Activated T-cell treated with anti-CD3 and anti-CD28 coated beads for 48 hours (primary cell): ENCODE measurements at places on chromosomes 1 and 21.

GRCh38 chr1:243597383-243597782 is 252.7 kb downstream of the AKT3 start:
- no peak for DNase-seq

- no peak for DNase-seq
Observed at GRCh38 chr1:62064829-62065407, 129.7 kb upstream of the L1TD1 start.

GRCh38 chr1:16009030-16009460 is 5.0 kb downstream of the SRARP start:
- DNase-seq, result peak; percentile 60

DNA sequence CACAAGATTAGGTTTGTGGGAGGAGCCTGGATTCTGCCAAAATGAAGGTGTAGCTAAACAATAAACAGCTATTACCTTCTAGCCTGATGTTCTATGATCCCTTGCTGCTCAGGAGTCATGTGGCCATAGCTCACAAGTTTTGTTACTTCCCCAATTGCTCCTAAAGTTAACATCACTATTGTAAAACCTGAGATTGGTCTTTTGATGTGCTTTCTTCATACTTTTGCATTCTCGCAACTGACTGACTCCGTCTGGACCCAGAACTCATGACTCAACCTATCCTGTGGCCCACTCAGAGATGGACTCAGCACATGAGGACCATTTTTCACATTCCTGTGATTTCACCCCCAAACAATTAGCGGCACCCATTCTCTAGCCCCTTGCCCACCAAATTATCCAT is 69.1 kb downstream of the PTGS2 start:
- DNase-seq, result no peak

DNA sequence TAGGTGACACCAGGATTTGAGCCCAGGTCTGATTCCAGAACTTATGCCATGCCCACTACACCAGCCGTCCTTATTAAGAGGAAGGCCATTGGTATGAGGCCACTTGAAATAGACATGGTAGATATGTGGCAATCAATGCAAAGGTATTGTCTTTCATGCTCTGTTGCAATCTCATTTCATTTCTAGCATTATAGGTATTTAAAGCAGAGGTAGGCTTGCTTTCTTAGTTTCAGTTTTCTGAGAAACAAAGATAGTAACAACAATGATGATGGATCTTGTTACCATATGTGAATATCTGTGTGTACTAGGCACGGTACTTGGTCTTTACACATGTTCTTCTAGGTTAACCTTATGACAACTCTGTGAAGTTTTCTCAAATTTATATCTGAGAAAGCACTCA is 113.1 kb downstream of the FGGY start:
- no peak for DNase-seq

- DNase-seq, result no peak
Observed at GRCh38 chr1:85502171-85502570, 37.2 kb upstream of the DDAH1 start.

GRCh38 chr21:44932408-44933181 is 7.2 kb upstream of the SLX9 start:
- DNase-seq, result peak; percentile 60

- no peak for DNase-seq
Observed at GRCh38 chr1:17732475-17732874, 22.7 kb upstream of the ACTL8 start.

GRCh38 chr1:169779150-169779549 is 15.6 kb downstream of the METTL18 start:
- no peak for DNase-seq

GRCh38 chr1:111364690-111365089 is 62.8 kb downstream of the OVGP1 start:
- DNase-seq, result no peak

DNA sequence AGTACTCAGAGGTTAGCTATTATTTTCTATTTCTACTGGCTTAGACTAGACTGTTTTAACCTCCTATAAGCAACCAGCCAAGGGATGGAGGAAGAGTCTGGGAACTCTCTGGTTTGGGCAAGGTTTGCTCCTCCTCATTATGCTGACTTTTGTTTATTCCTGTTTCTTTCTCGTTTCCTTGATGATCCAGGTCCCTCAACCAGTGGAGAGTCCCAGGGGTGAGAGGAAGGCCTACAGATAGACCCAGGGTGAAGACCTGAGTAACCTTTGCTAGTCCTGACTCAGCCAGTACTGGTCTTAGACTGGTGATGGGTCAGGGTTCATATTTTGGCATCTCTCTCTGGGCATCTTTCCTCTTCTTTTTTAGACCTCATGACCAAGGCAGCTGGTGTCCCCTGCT is 5.4 kb downstream of the TUFT1 start:
- no peak for DNase-seq

DNA sequence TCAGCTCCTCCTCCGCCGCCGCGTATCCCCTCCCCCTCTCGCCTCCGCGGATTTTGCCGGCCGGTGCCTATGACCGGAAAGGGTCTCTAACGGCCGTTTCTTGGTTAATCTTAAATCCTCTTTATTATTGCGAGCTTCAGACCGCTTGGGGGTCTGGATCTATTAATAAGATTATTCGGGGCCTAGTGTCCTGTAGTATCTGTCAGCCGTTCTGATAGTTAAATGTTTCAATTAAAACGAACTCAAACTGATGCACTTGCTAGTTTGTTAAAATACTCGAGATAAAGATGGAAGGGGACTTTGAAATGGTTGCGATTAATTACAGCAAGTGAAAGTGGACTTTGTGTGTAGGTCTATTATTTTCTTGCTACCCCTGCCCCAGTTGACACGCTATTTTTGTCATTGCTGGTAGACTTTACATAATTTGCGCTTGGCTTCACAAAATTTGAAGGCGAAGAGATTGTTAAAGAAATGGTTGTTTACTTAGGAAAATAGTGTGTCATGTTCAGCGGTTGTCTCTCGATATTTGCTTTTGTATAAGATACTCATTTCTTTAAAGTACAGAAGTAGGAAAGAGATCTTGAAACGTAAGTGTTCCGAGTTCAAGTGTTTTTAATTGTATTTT is 779 bp downstream of the SON start:
- DNase-seq, result peak; percentile 76

DNA sequence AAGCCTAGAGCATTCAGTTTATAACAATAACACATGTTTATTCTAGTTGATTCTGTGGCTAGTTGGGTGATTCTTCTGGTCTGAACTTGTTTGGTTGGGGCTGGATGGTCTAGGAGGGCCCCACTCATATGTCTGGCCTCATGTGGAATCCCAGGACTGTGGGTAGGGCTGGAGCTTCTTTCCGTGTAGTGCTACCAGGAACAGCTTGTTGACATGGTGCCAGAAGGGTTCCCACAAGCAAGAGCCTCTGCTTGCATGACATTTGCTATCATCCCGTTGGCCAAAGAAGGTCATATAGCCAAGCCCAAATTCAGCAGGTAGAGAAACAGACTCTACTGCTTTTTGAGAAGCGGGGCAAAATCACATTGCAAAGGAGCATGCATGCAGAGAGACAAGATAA is 67.6 kb upstream of the PPP2R5A start:
- no peak for DNase-seq

DNA sequence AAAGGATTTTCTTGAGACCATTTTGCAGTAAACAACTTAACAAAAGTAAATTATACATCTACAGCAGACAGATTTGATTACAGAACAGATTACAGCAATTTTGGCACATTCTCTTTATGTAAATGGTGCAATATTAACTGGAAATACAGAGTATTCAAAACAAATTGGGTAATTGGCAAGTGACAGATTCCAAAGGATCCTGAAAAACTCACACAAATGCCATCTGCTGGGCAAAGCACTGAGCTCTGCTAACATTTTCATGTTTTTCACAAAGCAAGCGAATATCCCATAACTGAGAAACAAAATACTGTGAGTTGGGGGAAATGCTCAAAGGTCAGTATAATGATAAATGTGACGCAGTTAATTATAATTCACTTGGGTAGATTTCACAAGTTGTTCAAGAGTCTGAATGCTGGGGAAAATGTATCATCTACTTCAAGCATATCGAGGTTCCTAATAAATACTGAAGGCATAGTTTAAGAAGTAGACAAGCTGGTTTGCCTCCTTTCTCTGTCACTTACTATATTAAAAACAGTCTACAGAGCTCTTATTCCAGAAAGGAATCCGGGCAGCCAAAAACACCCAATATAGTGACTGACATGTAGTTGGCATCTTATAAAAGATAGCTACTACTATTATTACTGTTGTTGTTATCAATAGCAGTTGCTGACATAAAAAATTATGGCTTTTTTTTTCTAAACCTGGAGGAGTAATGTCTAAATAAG is 75.8 kb upstream of the SDC3 start:
- DNase-seq, result no peak

GRCh38 chr1:162388615-162389014 is 7.1 kb downstream of the C1orf226 start:
- DNase-seq, result no peak

- no peak for DNase-seq
Observed at GRCh38 chr1:114111731-114112641, 41.7 kb downstream of the SYT6 start.

DNA sequence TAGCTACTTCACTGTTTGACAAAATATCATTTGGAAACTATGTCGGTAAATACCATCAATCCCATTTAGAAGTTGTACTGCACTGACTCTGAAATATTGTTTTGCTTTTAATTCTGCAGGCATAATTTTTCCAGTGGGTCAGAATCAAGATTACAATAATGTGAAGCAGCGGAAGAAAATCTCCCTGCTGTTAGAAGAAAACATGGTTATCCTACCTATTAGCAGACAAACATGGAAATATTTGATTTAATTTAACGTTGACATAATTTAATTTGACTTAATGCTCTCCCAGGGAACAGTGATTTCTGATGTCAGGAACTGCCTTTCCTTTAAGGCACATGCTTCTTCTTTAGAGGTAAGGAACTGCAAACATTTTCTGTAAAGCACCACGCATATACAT is 634.0 kb downstream of the LTN1 start:
- DNase-seq, result no peak

GRCh38 chr1:11796036-11796828 is 9.5 kb downstream of the MTHFR start:
- no peak for DNase-seq

GRCh38 chr1:38964140-38964548 is 22.5 kb upstream of the RHBDL2 start:
- DNase-seq, result no peak
